Stimulated activated CD4-positive, alpha-beta T cell treated with anti-CD3 and anti-CD28 coated beads, Interleukin-1b, Interleukin-23, amount 100 ng/mL, for 1 hour (primary cell): ENCODE measurements at places on chromosomes 4 and X.

- DNase-seq, result no peak
Measured at GRCh38 chrX:115047181-115047580, 29.8 kb upstream of the IL13RA2 start.

- no peak for DNase-seq
Measured at GRCh38 chrX:106894978-106895452, 8.1 kb downstream of the RIPPLY1 start.

DNA sequence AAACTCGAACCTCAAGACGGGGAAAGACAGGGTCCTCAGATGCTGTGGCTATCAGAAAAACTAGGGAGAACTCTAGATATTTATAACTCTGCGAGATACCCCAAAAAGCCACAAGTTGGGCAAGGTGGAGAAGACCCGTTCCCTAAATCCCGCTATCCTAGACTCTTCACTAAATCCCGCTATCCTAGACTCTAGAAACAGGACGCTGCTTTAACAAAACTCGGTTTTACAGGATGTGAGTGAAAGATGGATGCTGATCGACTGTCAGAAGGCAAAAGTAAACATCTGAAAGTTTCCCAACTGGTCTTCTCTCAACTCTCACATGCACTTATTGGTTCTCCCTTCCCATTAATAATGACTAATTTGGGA lies 270 bp downstream of the DNAAF6 start:
- no peak for DNase-seq

GRCh38 chr4:141497627-141498026 lies 138.8 kb upstream of the IL15 start:
- DNase-seq, result no peak

DNA sequence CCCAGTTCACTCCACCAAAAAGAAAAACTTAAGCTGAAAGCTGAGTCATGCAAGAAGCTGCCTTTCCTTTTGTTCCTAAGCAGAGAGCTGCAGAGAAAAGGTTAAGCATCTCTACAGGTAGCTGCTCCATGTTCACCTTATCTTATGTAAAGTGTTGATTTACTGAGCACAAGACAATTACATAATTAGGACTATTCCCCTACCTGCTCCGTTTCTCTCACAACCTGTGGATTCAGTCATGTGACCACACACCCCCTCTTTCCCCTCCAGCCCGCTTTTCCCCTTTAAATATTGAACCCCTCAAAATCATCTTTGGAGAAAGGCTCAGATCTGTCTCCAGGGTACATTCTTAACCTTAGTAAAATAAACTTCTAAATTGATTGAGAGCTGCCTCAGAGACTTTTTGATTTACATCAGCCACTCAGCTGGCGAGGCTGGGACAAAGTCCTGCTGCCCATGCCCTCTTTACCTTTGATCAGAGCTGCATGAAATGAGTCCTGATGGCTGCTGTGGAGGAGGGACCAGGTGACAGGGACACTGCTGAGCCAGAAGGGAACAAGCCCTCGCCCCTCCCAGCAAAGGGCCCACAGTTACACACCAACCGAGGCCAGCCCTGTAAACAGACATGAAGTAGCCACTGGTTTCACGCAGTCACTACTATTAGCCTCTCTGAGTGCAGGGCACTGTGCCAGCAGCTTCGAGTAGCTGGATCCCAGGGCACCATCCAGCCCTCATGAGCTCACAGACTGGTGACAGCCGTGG lies 53.9 kb upstream of the C4orf50 start:
- DNase-seq, result no peak

- DNase-seq, result no peak
Measured at GRCh38 chrX:134210465-134210864, 26.5 kb upstream of the CCDC160 start.

- no peak for DNase-seq
Measured at GRCh38 chr4:161003418-161004057, 1160.3 kb downstream of the FSTL5 start.

GRCh38 chrX:30246769-30247489 lies at the start of gene MAGEB1:
Gene MAGEB1 (plus strand): TSS chrX:30247146. CDS start chrX:30250494, 3,348 bp downstream.
- DNase-seq, result no peak

DNA sequence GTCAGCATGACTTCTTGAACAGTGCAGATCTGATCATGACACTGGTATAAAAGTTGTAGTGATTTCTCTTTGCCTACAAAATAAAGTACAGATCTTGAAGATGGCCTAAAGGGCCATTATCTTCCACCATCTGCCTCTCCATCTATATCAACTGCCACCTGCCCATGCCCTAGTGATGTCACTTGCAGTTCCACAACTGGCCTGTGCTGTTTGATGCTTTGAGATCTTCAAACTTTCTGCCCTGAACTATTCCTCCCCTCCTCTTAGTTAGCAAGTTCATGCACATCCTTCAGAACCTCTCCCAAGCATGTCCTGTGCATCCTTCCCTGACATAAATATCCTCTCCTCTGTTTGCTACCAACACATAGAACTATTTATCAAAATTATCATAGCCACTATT lies 217.0 kb downstream of the SOWAHB start:
- no peak for DNase-seq

GRCh38 chr4:173698557-173699262 lies 168.7 kb upstream of the HAND2 start:
- no peak for DNase-seq

DNA sequence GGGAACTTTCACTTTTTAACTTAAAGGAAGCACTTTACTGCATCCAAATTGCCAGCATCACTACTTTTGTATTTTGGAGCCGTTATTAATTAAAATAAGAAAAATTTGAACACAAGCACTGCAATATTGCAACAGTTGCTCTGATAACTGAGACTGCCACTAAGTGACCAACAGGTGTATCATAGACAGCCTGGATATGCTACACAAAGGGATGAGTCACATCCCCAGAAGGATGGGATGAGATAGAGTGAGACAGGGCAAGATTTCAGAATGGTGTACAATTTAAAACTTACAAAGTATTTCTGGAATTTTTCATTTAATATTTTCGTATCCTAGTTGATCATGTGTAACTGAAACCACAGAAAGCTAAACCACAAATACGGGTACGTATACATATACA lies 204.1 kb downstream of the MAPK10 start:
- no peak for DNase-seq

GRCh38 chr4:80173401-80173800 lies 23.9 kb upstream of the PRDM8 start:
- DNase-seq, result no peak

DNA sequence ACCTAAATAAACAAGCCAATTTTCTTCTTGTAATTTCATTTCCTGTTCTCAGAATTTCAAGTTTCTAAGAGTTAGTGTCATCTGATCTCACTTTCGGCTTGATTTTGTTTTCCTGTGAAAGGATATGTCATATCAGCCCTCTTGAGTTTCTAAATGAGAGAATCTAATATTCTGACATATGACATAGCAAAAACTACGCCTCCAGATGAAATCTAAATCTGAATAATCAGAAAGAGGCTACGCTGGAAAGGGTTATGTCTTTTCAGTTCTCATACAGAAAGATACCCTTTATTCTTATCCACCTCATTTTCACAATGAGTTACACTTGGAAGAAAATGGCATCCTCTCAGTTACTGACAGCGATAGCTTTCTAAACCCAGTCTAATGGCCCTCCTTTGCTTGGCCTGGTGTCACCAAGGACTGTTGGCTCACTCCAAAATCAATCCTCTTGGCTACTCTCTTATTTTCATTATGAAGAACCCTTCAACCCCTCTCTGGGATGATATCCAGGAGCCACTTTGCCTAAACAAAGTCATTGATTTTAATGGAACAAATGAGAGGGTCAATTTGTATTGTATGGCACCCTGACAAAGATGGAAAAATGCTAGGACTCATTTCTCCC lies 65.6 kb downstream of the ASB9 start:
- DNase-seq, result no peak

- DNase-seq, result no peak
Measured at GRCh38 chr4:83335701-83336100, 1.1 kb upstream of the HPSE start.

DNA sequence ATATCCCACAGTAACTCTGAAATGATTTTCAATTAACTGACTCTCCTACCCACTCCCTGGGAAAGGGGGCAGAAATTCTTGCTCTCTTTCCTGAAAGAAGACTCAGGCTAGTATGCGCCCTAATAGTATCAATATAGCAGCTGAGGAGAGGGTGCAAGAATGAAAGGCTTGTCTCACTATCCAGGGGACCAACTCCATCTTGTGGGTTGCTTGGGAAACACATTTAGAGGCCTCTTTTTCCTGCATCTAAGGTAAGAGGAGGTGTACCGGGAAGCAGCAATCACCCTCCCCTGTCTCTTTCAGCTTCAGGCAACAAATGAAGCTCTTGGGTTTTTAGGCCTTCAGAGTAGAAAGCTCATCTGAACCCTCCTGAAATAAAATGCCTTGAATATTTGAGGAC lies 11.3 kb downstream of the TMEM255A start:
- DNase-seq, result no peak

DNA sequence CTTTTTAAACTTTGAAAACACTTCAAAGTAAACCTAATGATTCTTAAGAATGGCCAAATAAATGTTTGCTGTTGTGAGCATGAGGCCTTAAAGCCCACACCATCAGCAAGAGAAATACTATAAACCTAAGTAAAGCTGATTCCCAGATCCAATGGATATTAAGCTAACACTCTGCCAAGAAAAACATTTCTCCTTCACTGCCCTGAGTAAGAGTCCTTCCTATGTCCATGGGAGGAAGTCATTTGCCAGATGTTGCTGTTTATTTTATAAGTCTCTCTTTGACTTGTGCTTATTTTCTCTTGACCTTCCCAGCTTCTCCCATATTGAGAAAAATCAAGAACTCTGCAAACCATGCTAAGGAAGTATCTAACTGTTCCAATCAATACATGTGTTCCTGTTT lies 154.3 kb upstream of the EDNRA start:
- no peak for DNase-seq

DNA sequence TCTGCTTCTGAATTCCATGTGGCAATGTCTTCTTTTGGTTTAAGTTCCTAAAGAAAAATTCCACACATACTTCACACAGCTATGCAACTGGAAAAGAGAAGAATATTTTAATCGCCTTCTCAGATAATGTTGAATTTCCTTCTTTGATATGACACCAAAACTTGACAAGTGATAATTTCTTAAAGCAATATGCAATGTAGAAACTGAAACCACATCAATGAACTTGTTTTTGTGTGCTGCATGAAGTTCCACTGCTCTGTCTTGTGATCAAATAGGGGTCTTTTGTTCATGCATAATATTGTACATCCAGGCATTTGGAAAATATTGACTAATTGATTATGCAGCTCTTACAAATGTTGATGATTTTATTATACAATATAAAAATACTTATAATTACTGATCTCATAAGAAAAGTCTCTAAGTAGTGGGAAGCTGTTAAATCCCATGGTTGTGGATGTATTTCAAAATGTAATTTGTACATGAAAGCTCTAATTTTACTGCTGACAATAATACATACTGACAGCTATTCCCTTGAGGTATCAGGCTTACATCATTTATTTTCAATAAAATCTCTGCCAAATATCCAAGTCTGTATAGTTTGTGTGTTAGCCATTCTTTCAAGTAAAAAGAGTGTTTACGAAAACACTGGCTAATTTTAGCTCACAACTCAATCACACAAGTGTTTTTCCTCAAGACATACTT lies 56.5 kb downstream of the AGA start:
- no peak for DNase-seq
